ENCODE measurements at places on chromosomes 6 and 20.
A peak's percentile ranks its signal among the peaks of the same experiment; 100 is the strongest.

DNA sequence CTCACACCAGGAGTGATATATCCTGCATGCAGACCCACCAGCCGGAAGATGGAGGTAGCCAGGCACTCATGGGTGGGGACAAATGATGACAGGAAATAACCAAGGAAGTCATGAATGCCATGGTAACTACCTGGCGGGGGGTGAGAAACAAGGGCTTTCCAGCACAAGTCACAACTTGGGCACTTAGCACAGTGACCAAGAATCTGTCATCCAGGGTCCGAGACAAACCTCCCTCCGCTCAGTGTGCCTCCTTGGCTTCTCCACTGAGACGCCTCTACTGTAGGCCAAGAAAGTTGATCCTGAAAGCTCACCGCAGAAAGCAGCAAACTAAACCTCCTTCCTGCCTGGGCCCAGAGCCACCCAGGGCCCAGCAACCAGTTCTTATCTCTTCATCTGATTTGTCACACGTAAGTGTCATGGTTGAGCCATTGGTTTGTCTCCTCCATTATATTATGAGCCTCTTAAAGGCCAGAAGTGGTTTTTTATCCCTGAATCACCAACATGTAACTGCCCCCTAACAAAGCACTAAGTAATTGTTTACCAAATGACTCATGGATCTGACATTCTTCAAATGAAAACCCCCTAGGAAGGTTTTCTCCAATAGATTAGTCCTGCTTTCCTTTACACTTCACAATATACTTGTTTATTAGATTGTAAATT, 84.3 kb upstream of the TAB2 start:
- DNase-seq, result peak; percentile 49

GRCh38 chr6:42333612-42334011, 116.0 kb upstream of the MRPS10 start:
- no peak for DNase-seq

GRCh38 chr6:45552536-45552935, 174.8 kb upstream of the SUPT3H start:
- DNase-seq, result no peak

DNA sequence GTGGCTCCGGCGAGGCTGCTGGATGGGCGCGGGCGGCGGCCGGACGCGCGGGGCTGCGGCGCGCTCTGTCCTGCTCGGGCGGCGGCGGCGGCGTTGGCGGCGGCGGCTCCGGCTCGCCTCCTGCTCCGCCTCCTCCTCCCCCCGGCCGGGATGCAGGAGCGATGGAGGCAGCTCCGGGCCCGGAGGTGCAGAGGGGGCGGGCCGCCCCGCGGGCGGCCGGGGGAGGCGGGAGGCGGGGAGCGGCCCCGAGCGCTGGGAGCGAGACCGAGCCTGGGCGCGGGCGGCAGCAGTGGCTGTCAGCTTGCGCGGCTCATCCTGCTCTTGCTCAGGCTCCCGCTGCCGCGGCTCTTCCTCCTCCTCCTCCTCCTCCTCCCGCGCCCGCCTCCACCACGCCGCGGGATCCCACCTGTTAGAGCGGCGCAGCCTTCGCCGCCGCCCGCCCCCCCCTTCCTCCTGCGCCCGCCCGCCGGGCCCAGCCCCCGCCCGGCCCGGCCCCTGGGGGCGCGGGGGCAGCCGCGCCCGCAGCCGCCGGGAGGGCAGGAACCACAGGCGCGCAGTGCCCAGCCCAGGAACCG, at the start of gene NOL4L:
NOL4L (minus strand) TSS at position 323 of the 575 bp plus-strand sequence. CDS start 443 bp downstream, outside the sequence.
- peak; percentile 36 for DNase-seq

DNA sequence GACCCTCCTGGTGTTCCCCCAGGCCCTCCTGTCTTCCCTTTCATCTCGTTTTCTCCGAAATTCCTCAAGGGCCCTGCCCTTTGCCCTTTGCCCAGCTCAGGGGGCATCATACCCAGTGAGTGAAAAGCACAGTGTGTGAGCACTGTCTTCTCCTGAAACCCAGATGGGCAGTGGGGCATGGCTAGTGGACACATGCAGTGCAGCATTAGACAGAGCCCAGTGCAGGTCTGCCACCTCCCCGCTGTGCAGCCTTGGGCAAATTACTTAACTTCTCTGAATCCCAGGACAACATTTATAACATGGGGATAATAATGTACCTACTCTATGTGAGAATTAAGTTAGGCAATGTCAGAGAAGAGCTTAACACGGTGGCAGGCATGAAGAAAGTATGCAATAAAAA, 1.3 kb downstream of the PRND start:
- no peak for DNase-seq

DNA sequence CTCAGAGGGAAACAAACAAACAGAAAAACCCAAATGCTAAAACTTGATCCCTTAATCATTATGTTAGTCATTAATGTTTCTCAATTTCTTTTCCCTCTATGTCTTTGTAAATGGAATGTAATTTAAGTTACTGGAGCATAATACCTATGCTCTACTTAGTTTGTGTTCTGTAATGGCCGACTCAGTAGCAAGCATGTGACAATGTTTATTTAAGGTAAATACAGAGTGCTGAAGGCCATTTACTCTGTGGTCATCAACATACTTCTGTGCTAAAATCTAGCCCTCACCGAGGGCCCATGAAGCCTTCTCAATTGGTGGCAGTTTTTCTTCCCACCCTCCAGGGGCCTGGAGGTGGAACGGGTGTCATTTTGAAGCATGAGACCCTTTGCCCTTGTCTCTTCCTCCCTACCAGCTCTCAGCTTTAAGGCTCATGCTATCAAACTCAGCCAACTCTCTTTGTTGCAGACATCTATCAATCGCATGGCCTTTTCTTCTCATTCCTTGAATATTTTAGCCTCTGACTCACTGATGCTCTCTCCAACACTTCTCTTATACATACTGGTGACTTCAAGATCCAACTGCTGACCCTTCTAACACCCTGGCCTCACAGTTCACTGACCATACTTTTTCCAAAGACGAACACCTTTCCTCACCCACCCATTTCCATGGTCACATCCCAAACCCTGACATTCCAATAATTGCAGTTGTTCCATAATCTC, 48.2 kb downstream of the STX7 start:
- DNase-seq, result no peak

GRCh38 chr6:41489120-41489851, 56.9 kb upstream of the FOXP4 start:
- DNase-seq, result no peak

DNA sequence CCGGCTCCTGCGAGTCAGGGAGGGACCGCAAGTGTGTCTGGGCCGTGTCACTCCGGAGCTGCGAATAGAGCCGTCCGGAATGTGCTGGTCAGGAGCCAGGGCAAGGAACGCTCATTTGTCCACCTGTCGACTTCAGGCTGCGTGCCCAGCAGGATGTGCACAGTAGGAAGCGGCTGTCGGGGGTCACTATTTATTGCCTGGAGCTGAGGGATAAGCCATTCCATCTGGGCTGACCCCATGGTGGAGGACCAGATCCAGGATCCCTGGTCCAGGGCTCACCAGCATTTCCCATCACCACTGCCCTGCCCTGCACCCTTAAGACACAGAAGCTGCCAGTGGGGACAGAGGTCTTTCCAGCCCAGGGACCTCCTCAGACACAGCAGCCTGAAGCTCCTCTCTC, 14.7 kb downstream of the NTSR1 start:
- no peak for DNase-seq

DNA sequence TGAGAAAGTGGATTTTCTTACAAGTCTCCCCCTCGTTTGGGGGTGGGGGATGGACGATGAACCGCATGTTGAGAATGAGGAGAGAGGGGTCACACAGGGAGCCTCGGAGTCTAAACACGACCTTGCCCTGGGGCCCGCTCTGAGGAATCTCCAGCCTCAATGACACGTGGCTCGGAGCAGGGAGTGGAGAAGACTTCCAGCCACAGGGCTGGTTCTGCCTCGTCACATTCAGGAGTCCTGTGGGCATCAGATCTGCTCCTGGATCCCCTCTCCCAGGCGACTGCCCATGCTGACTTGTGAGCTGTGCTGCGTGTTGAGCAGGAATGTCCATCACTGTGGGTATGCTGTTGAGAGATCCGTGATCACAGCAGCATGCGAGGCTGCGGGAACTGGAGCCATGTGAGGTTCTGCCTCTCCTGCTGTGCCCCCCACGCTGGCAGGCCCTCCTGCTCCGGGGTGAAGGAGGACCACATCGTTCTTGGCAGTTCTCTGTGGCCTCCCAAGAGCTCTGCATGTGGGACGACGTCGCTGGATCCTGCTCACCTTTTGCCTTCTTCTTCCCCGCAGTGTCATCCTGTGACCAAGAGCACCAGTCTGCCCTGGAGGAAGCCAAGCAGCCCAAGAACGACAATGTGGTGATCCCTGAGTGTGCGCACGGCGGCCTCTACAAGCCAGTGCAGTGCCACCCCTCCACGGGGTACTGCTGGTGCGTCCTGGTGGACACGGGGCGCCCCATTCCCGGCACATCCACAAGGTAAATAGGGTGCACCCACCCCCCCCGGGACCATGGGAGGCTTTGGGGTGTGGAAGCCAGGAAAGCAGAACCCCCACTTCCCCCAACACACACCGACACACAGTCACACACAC, 157.5 kb downstream of the SMOC2 start:
- no peak for DNase-seq

DNA sequence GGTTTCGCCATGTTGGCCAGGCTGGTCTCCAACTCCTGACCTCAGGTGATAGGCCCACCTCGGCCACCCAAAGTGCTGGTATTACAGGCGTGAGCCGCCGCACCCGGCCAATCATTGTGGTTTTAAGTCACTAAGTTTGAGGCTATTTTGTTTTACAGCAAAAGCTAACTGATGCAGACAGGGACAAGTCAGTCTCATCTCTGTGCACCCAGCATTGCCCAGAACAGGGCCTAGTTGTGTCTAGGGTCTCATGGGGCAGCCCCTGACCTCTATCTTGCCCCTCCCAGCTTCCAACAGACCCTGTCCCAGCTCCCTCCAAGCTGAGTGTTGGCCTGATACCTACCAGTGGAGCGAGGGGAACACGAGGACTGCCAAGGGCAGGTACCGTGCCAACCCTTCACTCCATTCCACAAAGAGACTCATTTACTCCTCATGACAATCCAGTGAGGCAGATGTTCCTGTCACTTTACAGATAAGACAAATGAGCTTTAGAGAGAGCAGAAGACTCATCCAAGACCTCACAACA, 8.9 kb upstream of the RBCK1 start:
- DNase-seq, result no peak

- no peak for DNase-seq
Measured at GRCh38 chr6:159067334-159067733, 22.5 kb upstream of the TAGAP start.

GRCh38 chr6:44023586-44024454, 103.4 kb downstream of the MRPL14 start:
- no peak for DNase-seq

- no peak for DNase-seq
Measured at GRCh38 chr6:85459224-85459901, 9.5 kb downstream of the NT5E start.

- DNase-seq, result no peak
Measured at GRCh38 chr20:37336369-37337207, 9.4 kb upstream of the SRC start.

GRCh38 chr6:110560239-110561007, 84.0 kb upstream of the SLC22A16 start:
- no peak for DNase-seq

- no peak for DNase-seq
Measured at GRCh38 chr20:665276-665675, 10.3 kb downstream of the SCRT2 start.

DNA sequence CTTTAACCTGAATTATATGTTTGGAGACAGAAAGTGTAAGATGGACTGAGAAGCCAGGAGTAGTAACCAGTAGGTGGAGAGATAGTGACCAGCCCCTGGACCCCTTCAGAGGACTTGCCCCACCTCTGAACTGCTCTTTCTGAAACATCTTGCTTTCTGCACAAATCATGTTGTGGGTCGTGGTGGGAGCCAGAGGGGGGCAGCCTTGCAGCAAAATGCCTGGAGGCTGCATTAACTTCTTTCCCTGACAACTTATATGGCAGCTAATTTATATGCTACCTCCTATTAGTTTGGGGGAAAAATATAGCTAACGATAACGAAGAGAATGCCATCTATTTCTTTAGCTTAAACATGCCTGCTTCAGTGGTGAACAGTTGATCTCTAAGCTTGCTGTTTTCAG, 859.8 kb downstream of the MAFB start:
- DNase-seq, result peak; percentile 12

GRCh38 chr6:158077676-158078075, 90.4 kb downstream of the SERAC1 start:
- no peak for DNase-seq

DNA sequence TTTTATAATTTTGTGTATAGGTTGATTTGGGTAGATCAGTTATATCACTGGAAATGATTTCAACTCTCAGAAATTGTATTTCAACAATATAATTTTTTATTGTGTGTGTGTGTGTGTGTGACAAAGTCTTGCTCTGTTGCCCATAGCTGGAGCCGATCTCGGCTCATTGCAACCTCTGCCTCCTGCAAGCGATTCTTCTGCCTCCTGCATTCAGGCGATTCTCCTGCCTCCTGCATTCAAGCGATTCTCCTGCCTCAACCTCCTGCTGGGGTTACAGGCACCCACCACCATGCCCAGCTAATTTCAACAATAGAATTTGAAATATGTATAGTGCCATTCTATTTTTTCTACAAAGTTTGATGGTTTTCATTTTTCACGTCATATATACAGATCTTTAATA, 24.1 kb downstream of the AFDN start:
- no peak for DNase-seq

- no peak for DNase-seq
Measured at GRCh38 chr6:43768983-43769525, 957 bp upstream of the VEGFA start.

GRCh38 chr6:81130969-81131368, 621.5 kb downstream of the TENT5A start:
- DNase-seq, result no peak

DNA sequence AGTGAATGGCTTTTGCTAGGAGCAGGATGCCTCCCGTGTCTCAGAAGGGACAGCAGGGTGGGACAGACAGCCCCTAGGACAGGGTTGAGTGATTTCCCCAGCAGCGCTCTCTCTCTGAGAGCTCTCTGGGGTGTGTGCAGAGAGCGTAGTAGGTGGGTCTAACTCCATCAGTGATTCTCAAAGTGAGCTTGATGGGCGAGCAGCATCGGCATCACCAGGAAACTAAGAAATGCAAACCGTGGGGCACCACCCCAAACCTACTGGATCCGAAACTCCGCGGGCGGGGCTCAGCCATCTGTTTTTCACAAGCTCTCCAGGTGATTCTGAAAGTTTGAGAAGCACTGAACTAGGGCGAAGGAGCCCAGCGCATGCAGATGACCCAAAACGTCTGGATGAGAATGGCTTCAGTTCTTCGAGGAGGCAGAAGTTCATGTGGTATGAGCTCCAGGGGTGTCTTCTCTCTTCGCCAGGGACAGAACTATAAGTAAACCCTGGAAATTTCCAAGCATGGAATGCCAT, 119.6 kb upstream of the RNF24 start:
- DNase-seq, result no peak

DNA sequence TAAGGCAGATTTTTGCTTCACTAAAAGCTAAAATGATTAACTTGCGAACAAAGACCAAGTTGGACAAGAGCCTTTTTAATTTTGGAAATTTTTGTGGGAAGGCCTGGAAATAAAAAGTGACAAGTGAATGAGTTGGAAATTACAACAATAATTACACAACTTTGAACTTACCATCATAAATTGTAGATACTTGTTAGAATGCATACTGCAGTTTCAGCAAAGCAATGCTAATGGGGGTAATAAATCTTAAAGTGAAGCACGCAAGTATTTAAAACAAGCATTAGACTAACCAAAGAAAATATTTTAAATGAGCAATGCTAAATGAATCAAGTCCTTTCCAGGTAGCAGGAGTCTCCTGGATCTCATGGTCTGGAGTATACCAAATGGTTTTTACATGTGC, 83.2 kb upstream of the EYA4 start:
- no peak for DNase-seq

GRCh38 chr6:157813191-157813590, 9.9 kb upstream of the SNX9 start:
- no peak for DNase-seq
